GDM1 (cell line): ENCODE measurements at places on chromosomes 16 and 17.

DNA sequence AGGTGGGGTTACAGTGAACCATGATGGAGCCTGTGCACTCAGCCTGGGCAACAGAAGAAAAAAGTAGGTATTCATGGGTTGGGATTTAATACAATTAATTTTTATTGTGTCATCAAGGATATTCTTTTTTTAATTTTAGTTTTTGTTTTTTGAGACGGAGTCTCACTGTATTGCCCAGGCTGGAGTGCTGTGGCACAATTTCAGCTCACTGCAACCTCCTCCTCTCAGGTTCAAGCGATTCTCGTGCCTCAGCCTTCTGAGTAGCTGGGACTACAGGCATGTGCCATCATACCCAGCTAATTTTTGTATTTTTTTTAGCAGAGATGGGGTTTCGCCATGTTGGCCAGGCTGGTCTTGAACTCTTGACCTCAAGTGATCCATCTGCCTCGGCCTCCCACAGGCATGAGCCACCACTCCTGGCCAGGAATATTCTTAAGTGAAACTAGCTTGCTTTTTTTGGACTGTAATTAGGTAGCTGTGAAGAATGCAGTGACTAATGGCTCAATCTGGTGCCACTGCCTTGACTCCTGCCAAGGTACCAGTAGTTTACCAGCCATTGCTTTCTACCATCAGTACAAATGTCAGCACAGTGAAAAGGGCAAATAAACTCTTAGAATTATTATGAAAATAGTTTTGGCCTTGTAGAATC, 4.8 kb downstream of the PPM1D start:
- no peak for DNase-seq

- no peak for DNase-seq
Measured at GRCh38 chr16:81280393-81280792, 34.4 kb upstream of the GAN start.

GRCh38 chr16:17328932-17329331, 141.8 kb downstream of the XYLT1 start:
- DNase-seq: no peak

GRCh38 chr17:36703860-36704266, 102.5 kb downstream of the MRM1 start:
- DNase-seq: no peak

DNA sequence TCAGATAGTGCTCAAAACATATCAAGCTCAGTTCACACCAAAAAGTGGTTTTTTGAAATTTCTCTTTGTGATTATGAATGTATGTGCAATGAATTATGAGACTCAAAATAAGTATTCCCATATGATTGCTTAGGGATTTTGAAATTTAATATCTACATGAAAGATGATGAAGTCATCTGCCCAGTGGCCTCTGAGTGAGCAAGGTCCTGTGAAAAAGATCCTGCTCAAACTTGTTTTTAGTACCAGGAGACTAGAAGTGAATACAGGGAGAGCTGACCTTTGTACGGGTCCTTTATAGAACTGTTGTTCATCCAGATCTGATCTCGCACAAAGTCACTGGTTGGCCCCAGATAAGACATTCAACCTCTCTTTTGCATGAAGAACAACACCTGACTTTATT, 151.9 kb upstream of the MAF start:
- DNase-seq: no peak

DNA sequence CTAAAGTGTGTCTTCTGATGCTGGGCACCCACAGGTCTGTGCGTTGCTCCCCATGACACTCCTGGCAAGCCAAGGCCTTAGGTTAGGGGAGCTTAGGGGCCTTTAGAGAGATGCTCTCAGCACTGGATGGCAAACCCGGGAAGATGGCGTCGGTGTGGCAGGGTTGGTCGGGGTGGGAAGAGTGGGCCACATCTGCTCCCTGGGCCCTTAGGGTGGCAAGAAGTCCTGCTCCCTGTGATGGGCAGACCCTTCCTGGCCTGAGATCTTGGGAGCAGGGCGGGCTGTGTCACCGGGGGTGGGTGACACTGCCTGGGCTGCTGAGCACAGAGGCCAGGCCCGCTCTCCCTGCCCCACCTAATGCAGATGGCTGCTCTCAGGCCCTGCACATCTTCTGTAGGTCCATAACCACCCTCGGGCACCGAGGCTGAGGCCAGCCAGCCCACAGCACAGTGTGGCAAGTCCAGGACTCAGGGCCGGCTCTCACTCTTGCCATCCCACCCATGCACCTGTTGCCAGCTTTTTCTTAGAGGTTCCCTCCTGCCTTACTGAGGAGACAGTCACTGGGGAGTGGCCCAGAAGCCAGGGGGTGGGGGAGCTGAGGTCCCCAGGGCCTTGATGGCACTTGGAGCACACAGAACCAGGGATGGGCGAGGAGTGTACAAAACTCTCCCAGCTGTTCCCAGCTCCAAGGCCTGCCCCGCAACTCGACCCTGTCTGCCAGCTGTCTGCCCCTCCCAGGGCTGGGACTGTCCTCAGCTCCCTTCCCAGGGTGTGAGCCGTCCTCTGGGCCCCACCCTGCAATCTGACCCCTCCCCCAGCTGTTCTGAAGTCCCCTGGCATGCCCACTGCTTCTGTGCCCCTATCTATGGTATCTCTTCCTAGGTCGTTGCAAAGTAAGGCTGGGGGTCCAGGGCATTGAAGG, 4.4 kb upstream of the MTSS2 start:
- DNase-seq: no peak

DNA sequence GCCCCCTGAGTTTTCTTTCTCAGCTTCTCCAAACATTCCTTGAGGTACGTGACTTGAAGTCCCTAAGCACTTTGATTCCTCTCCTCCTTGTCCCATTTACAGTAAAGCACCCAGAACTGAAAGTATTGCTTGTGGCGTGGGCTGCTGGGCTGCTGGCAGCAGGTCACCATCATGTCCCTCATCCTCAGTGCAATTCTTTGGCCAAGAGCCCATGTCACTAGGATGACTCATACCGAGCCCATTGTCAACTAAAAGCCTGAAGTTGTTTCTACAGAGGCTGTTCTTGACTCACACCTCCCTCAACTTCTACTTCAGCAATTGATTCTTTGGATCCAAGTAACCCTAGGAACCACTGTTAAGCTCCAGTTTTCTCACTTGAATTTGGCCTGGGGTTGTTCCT, 54.3 kb downstream of the KPNA2 start:
- DNase-seq: peak; percentile 14

- DNase-seq: no peak
Measured at GRCh38 chr17:42378959-42379594, 9.2 kb downstream of the STAT3 start.

- no peak for DNase-seq
Measured at GRCh38 chr16:71919035-71919434, 23.7 kb downstream of the IST1 start.

DNA sequence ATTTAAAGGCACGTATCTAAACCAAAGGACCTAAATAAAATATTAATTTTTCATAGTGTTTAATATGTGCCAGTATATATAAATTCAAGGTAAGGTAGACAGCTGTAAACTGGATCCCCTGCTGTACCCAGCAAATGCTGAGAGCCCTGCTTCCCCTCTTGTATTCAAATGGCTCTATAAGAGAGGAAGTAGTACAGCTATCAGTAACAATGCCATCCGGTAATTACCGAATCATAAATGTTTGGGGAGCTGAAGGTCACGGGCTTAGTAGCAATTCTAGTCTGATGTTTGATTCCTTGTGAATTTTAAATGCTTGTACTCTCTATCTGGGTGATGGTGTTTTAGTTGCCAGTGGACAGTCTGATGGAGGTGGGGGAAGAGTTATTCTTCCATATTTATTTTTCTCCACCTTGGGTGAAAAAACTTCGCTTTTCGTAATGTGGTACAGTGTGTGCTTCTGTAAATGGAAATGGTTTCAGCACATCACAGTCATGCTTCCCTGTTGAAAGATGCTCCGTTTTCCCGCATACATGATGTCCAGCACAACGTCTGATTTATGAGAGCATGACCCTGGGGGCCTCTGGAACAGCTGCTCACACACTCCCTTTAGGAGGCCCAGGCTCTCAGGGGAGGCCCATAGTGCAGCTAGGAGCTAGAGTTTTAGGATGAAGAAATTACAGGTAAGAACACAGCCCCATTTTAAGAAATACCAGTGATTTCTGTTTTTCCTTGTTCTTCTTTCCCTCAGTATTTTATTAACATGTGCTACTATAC, 423.9 kb downstream of the WWOX start:
- no peak for DNase-seq

- DNase-seq: no peak
Measured at GRCh38 chr17:50181144-50181543, 15.3 kb downstream of the SGCA start.

- no peak for DNase-seq
Measured at GRCh38 chr16:74749291-74750055, 25.1 kb downstream of the FA2H start.

DNA sequence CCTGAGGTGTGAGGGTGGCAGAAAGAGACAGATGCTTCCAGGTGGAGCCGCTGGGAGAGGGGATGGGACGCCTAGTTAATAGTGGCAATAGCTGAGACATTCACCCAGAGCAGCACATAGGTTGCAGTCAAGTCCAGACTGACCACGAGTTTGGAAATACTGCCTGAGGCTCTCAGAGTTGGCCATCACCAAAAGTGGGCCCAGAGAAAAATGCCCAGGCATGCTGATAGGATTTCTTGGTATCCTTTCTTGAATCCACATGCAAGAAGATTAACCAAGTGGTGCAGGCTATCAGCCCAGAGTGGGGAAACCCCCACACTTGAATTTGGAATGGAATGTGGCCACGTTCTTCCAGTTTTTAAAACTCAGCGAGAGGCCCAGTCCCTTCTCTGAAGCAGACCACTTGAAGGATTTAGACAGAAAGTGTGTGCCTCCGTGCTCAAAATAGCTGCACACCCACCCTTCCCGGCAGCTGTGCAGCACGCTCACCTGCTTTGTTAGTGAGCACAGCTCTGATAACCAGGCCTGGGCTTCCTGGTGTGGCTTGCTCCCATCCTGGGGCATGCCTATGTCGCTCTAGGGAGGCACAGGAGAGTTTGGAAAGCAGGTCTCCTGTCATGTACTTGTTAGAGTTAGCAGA, 35.7 kb downstream of the PLD6 start:
- DNase-seq: no peak

DNA sequence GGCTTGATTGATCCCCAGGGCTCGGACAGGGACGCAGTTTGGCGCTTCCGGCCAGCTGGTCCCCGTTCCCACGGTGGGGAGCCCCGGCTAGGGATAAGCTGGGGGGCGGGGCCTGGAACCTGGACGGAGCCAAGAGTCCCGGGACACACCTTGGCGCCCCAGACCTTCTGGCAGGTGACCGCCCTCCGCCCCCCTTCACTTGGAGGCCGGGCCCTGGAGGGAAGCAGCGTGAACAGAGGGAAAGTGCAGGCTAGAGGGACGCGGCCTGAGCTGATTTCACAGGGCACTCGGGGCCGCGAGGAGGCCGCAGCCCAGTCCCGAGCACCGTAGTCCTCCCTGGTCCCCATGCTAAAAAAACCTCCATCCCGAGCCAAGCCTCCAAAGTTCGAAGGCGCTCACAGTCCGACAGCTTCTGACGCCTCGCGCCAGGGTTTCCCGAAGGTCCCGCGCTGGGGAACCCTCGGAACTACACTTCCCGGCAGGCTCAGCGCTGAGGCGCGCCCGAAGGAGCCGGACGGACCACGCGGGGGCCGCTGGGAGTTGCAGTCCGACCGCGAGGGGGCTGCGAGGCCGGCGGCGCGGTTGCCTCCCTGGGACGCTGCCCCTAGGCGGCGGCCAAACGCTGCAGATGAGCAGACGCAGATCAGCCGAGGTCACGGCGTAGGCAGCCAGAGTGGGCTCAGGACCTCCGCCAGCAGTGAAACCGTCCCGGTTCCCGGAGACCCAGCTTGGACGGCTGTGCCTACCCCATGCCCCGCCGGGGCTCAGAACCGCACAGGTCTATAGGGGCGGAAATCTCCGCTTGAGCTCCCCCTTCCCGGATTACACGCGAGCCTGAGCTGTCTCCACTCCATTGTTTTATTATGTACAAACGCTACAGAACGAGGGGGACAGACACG, at the start of gene TBX6:
Gene TBX6, minus strand, starts transcription at position 451 of the 899 bp plus-strand sequence. CDS start 731 bp downstream, outside the sequence.
- peak; percentile 94 for DNase-seq

GRCh38 chr17:41490000-41490990, 585 bp upstream of the KRT36 start:
- no peak for DNase-seq

DNA sequence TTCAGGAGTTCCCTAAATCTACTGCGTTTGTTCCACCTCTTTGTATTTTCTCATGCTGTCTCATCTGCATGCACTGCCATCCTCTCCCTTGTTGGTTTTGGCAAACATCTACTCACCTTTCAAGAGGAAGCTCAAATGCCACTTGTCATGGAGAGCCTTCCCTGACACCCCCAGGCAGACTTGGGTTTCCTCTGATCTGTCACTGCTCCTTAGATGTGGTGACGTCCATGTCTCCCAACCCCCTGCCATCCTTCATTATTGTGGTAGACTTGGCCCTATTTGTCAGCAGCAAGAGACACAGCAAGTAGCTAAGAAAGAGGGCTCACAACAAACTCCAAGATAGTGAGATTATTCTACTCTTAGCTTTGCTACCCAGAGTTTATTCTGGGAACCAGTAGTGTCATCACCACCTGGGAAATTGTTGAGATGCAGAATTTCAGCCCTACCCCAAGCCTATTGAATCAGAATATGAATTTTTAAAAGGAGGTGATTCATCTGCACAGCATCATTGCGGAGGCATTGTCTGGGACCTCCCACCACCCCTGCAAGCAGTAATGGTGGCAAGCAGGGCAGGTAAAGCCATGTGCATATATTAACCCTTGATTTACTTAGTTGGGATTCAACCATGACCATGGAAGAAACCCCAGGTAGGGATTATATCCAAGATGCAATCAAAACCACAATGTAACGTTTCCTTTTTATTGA, 248.9 kb downstream of the SHISA9 start:
- no peak for DNase-seq
